ENCODE measurements at places on chromosomes 16 and 17.

DNA sequence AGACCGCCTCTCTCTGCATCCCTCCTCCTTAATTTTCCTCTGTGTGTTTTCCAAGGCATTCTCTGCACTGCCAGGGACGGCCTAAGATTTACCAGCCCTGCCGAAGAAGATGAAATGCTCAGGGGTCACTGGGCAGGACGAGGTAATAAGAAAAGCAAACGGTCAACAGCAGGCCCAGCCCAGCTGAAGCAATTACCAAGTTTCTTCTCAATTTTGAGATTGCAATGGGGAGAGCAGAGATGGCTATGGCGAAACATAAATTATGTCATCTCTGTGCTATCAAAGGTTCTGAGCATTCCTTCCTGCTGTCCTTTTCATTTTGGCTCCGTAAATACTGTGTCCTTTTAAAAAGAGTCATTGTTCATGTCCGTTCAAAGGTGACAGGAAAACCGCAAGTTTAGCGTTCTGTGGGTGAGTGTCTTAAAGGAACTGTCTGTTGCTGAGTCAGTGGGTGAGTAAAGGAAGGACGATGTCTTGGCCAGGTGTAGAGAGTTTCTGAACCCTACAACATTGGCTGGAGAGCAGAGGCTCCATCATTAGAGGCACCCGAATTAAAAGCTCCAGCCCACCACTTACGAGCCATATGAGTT is 753.9 kb upstream of the EEF2KMT start:
- no peak for DNase-seq

GRCh38 chr17:74964988-74965622 is 7.5 kb downstream of the HID1 start:
- DNase-seq, result no peak

- no peak for DNase-seq
These were observed 72.3 kb downstream of the CDK5R1 start for GRCh38 chr17:32558997-32559650.

DNA sequence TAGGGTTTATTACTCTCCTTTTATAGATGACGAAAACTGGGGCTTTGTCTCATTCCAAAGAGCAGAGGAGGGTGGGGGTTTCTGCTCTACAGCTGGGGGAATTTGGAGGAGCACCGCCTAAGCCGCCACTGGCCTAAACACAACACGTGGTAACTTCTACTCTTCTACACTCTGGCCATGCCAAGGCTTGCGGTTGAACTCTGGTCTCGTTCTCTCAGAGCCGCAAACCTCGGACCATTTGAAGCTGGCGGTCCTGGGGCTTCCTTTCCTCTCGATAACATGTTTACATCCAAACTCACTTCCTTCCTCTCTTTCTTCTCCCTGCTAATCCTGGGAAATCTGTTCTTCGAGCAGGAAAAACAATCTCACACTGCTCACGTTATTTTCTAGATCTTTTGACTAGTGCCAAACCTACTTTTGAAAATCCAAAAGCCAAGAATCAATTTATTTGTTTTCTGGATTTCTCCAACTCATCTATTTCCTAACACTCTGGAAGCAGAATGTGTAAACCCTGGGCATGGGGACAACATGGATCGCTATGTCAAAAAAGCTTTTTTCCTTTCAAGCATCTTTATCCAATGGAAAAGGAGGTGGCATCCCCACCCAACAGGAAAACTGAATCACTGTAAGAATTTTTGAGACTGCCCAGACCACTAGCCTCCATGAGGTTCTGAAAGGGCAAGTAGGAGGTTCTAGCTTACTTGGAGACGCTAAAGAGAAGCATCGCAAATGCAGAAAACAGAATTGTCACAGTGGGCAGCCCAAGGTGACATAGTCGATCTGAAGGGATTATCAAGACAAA is 13.6 kb upstream of the EEF2K start:
- DNase-seq, result peak; percentile 72

- DNase-seq, result no peak
These were observed 8.5 kb downstream of the REXO5 start for GRCh38 chr16:20814784-20815183.

DNA sequence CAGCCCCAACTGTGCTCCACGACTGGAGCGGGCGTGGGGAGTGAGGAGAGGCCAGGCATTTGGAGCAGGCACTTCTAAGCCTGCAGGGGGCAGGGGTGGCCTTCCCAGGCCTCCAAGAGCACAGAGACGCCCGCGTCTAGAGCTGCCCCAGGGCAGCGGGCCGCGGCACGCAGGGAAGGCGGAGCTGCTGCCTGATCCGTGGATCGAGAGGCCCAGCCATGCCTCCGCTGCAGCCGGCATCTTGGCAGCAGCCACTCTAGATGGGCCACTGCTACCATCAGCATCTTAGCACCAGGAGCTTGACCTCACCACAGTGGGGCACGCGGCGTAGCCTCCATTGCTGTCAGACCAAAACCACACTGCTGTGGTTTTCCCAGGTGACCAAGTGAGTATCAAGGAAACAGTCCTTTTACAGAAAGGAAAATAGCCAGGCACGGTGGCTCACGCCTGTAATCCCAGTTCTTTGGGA is 20.4 kb upstream of the WDR45B start:
- DNase-seq, result peak; percentile 31

GRCh38 chr16:80253741-80254140 is 287.1 kb upstream of the DYNLRB2 start:
- no peak for DNase-seq

- no peak for DNase-seq
These were observed 130.9 kb downstream of the STX8 start for GRCh38 chr17:9444687-9445086.

- no peak for DNase-seq
These were observed 30.4 kb upstream of the BCAR1 start for GRCh38 chr16:75281826-75282225.

DNA sequence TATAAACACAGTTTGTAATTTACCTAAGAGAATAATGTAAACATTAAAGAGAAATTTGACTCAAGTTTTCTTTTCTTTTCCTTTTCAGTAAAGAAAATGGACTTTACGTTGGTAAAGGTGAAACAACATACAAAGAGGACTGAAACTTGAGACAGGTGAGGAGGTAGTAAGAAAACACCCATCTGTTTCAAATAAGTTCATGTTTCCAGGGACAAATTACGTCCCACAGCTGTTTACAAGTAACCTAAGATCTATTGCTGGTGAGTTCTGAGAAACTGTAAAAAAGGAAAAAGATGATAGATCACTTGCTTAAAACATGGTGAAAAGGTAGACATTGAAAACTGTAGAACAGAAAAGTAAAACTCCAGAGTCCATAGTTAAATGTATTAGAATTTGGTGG is 4.8 kb upstream of the ABCA5 start:
- no peak for DNase-seq

- DNase-seq, result no peak
These were observed 825 bp downstream of the BLMH start for GRCh38 chr17:30290696-30291542.

- no peak for DNase-seq
These were observed 32.5 kb downstream of the RPH3AL start for GRCh38 chr17:320139-320538.

- no peak for DNase-seq
These were observed 16.0 kb upstream of the SCNN1B start for GRCh38 chr16:23286131-23286532.

GRCh38 chr17:8001976-8002720 is at the start of gene GUCY2D:
GUCY2D (plus strand) TSS chr17:8002615; CDS start chr17:8003048, 433 bp downstream.
- DNase-seq, result no peak

DNA sequence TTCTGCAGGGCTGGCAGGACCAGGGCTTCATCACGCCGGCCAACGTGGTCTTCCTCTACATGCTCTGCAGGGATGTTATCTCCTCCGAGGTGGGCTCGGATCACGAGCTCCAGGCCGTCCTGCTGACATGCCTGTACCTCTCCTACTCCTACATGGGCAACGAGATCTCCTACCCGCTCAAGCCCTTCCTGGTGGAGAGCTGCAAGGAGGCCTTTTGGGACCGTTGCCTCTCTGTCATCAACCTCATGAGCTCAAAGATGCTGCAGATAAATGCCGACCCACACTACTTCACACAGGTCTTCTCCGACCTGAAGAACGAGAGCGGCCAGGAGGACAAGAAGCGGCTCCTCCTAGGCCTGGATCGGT is 1.4 kb downstream of the CDK5R1 start:
- no peak for DNase-seq

- DNase-seq, result no peak
These were observed 379.0 kb upstream of the SOX9 start for GRCh38 chr17:71741836-71742235.

DNA sequence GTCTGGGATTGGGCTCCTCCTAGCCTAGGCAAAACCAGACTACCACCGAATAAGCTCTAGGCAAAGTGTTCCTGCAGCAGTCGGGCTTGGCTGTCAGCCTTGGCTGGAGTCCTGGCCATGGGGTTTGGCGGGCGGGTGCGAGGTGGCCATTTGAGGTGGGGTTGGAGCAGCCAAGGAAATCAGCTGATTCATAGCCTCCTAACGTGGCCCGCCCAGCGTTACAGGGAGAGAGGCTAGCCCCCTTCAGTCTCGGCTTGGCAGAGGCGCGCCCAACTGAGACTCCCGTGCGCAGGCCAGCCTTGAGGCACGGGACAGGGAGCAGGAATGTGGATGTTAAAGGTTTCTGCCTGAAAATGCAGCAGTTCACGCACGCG is 1.9 kb downstream of the PMP22 start:
- DNase-seq, result no peak

GRCh38 chr17:52027620-52028295 is 130.8 kb downstream of the CA10 start:
- no peak for DNase-seq

- DNase-seq, result no peak
These were observed 24.7 kb downstream of the AXIN2 start for GRCh38 chr17:65536573-65537342.

GRCh38 chr16:81610144-81610842 is 165.7 kb downstream of the CMIP start:
- DNase-seq, result no peak

DNA sequence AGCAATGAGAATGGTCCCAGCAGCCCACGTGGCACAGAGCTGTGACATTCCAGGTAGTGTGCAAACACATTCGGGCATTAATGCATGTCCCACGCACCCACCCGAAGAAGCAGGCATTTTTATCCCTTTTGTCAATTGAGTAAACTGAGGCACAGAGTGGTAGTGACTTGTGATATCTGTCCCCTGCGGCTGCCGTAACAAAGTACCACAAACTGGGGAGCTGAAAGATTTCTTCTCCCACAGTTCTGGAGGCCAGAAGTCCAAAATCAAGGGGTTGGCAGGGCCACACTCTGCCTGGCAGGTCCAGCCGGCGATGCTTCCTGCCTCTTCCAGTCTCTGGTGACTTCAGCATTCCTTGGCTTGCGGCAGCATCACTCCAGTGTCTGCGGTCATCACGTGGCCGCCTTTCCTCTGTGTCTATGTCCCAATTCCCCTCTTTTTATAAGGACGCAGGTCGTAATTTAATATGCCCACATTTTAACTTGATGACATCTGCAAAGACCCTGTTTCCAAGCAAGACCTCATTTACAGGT is 221.9 kb upstream of the GSE1 start:
- DNase-seq, result no peak

GRCh38 chr17:81966343-81967243 is 5.6 kb upstream of the NOTUM start:
- peak; percentile 71 for DNase-seq

- peak; percentile 6 for DNase-seq
These were observed 44.4 kb upstream of the MED13 start for GRCh38 chr17:62109378-62109902.

DNA sequence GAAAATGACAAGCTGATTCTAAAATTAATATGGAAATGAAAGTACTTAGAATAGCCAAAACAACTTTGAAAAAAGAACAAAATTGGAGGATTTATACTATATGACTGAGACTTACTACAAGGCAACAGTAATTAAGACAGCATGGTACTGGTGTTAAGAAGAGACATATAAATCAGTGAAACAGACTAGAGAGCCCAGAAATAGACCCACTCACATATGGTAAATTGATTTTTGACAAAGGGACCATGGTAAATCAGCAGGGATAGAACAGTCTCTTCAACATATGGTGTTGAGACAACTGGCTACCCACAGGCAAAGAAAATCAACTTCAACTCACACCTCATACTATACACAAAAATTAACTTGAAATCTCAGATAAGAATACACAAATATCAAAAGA is 12.9 kb downstream of the CMC2 start:
- DNase-seq, result no peak

DNA sequence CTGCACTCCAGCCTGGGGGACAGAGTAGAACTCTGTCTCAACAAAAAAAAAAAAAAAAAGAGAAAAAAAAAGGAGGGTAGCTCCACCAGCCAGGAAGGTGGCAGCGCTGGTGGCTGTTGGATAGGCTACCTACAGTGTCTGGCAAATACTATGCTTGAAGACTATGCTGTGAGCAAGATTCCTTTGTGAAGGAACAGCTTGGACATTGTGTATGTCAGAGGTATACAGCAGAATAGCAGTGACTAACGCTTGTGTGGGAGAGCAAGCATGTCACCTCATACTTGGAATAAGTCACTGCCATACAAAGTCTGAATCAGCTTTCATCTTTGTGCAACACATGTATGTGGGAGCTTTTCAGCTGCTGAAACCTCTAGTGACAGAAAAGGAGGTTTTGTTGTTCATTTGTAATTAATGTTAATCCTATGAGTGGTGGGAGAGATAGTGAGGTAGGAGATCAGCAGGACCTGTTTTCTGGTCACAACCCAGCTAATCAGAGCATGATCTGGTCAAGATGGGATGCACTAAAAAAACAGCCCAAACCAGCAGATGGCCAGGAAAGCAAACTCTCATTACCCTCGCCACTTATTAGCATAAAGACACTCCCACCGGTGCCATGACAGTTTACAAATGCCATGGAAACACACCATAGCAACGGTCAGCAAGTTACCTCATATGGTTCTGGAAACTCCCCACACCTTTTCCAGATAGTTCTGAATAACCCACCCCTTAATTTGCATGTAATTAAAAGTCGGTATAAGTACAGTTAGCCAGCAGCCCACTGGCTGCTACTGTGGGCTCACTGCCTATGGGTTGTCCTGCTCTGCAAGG is 6.8 kb upstream of the ITGAD start:
- no peak for DNase-seq

GRCh38 chr17:34368946-34369500 is 6.0 kb upstream of the CCL1 start:
- no peak for DNase-seq

DNA sequence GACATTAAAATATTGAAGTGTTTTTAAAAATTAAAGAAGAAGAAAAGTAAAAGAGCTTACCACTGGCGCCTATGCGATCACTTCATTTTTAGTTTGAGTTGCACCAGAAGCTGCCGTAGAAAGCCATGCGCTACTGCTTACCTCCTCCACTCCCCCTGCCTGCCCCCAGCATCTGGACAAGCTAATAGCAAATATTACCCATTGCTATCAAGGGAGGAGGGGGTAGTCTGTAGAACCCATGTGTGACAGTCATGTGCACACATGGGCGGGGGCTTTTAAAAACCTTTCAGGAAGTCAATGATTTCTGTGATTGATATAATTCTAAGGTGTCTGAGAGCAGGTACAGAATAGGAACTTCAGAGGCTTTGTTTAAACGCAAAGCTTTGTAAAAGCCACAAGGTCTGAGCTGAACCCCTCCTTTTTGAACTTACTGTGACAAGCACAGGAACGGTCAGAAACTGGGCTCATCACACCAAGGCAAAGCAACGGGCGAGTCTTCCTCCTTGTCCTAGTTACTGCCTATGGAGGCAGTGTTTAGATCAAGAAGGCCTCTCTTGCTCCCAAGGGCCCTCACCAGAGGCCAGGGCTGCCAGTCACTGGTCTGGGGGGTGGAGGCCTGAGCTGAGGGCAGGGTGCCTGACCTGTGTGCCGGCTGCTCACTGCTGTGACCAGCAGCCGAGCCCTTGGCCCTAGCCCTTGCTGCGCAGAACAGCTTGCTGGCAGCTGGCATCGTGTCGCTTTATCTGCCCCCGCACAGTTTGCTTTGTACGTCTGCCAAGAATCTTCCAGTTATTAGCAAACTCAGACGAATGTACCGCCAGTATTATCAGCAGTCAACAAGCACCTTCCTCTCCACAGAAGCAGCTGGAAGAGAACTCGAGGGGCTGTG is 15.0 kb downstream of the GINS2 start:
- DNase-seq, result peak; percentile 95

All from SHP77 treated with DMSO at 0.1 percent for 48 hours (cell line).